ENCODE measurements at places on chromosomes 5 and 9. TPM values are rescaled to one million over a fixed set of nuclear protein-coding genes. Genes with fewer than 3 reads are reported as not detected.
A peak's percentile ranks its signal among the peaks of the same experiment; 100 is the strongest.

DNA sequence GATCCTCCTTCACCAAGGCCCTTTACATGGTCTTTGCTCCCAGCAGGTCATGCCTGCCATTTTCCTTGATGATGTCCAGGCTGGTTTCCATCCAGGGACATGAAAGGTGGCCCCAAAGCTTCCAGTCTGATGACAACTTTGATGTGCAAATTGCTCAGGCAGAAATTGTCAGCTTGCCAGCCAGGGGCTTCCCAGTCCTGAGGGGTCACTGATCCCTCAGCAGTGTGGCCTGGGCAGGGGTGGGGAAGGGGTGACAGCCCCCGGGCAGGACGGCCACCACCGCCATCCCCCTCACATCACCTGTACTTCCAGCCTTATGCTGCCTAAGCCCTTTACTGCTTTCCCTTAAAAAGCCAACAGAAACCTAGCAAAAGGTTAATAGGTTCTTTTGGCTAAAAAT lies 96.3 kb downstream of the ANKRD33B start:
- no peak for DNase-seq

PFN3 gene
- total RNA-seq, result not detected

GOLGA2 gene
- total RNA-seq, result 49.9 TPM

DNA sequence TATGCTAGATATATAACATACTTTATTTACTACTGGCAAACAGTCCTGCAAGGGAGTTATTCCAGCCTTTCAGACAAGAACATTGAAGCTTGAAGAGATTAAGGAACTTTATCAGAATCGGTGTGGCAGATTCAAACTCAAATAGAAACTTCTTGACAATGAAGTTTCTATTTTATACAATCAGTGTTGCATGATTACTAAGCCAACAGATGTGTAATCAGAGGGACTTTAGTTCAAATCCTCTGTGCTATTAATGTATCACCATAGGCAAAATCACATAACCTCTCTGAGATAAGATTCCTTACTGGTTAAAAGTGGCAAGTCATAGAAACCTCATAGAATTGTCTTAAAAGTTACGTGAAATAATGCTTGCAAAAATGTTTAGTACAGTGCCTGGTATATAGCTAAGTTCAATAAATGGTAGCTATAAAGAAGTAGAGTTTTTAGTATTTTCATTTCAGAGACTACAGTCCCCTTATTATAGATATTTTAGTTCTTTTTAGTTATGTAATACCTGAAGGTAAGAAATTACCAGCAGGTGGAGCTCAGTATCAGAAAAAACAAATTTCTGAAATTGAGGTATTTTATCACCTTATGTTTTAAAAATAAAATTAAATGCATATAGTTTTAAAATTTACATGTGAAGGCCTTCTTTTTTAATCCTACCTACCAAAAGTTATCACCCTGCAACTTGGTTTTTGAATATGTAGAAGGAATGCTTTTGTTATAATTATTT lies 172.1 kb downstream of the FER start:
- DNase-seq, result no peak

GRCh38 chr5:142743592-142744441 lies 26.4 kb upstream of the ARHGAP26 start:
- DNase-seq, result no peak

DNA sequence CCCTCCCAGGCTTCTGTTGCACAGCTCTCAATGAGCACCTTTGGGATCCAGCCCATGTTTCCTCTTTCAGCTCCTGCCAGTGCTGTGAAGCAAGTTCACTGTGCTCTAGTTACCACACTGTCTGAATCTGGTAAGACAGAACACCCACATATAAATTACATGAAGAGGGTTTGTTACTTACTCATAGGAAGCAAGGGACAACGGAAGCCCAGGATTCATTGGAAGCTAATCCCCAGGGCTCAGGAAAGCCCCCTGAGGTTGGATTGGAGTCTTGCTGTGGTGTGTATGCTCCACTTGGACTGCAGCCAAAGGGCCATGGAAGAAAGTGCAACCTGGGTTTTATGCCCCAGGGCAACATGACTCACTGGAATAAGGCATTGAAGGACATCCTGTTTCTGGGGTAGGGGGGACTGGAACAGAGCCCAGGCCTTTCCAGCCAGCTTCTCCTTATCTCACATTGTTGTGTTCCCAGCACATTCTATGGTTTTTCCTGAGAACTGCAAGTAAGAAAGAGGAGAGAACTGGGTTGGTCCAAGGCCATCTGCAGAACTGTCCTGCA lies 15.6 kb upstream of the CLK4 start:
- DNase-seq, result no peak

C8G gene
- total RNA-seq, result not detected

DNA sequence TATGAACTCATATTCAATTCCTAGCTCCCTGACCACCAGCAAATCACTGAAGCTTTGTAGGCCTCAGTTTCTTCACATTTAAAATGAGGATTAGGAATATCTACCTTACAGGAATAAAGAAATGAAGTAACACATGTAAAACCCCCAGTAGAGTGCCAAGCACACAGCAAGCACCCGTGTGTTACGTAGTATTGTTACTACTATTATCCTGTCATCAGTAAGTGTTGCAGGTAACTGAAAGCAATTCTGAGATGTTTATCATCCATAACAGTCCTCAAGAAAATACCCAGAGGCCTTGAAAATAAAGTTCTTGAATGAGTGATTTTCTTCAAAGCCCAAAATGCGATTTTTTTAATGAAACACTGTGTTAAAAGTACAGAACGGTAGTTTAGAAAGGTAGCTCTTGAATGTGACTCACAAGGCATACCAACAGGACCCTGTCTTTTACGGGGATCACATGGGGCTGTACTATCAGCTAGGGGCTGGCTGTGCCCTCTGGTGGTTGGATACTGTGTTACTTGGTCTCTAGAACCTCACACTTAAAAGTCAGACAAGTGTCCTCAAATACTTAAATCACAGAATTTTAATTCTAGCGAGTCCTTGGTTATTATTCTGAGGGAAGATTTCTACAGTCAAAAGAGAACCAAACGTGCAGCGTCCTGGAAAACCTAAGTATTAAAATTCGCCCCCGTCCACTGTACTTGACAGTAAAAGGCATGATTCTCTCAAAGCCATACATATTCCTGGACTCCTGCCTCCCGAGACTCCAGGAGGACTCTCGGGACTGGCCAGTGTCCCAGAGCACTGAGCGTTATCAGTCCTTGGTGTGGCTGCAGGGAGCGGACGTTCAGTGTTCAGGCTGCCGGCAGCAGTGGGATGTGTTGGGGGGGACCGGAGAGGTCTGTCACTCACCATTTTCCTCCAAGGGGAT lies 725 bp downstream of the NDUFB6 start:
- peak; percentile 62 for DNase-seq

- DNase-seq, result no peak
Observed at GRCh38 chr9:76896035-76896434, 9.9 kb downstream of the PRUNE2 start.

- no peak for DNase-seq
Observed at GRCh38 chr9:450057-450456, 235.4 kb downstream of the DOCK8 start.

- DNase-seq, result no peak
Observed at GRCh38 chr5:135476615-135477581, 24.7 kb upstream of the TIFAB start.

Data from CD8-positive, alpha-beta T cell (primary cell).